ENCODE measurements at places on chromosomes 5 and 9. TPM values are rescaled to one million over a fixed set of nuclear protein-coding genes. Genes with fewer than 3 reads are reported as not detected.

ENTPD8 gene
- total RNA-seq = not detected

TSSK1B gene
- not detected for total RNA-seq

CBY3 gene
- 0.55 TPM for total RNA-seq

SH3GL2 gene
- not detected for total RNA-seq

FBXL7 gene
- not detected for total RNA-seq

GRM6 gene
- not detected for total RNA-seq

SPINK13 gene
- total RNA-seq = not detected

SPINK5 gene
- total RNA-seq = not detected

CKMT2 gene
- not detected for total RNA-seq

PDLIM4 gene
- total RNA-seq = 1.4 TPM

HMCN2 gene
- total RNA-seq = not detected

NPR3 gene
- total RNA-seq = not detected

SPATA9 gene
- not detected for total RNA-seq

KCNMB1 gene
- not detected for total RNA-seq

GRIN3A gene
- not detected for total RNA-seq

ENTPD2 gene
- not detected for total RNA-seq

WNT8A gene
- total RNA-seq = not detected

PCDHGA12 gene
- total RNA-seq = 0.10 TPM

OTULINL gene
- 16.5 TPM for total RNA-seq

CNTFR gene
- total RNA-seq = not detected

IL9 gene
- total RNA-seq = 9.6 TPM

CDH18 gene
- not detected for total RNA-seq

NXNL2 gene
- not detected for total RNA-seq

ISCA1 gene
- total RNA-seq = 36.3 TPM

LCN12 gene
- total RNA-seq = 0.73 TPM

CHSY3 gene
- total RNA-seq = not detected

GPR150 gene
- total RNA-seq = 0.44 TPM

IL33 gene
- not detected for total RNA-seq

NR2F1 gene
- total RNA-seq = not detected

ECPAS gene
- 88.8 TPM for total RNA-seq

OR2K2 gene
- total RNA-seq = not detected

C8G gene
- not detected for total RNA-seq

CENPK gene
- 85.7 TPM for total RNA-seq

TRIM36 gene
- total RNA-seq = 0.40 TPM

PCDHB2 gene
- not detected for total RNA-seq

TLR4 gene
- not detected for total RNA-seq

GHR gene
- not detected for total RNA-seq

SLC34A3 gene
- total RNA-seq = not detected

FOXD1 gene
- total RNA-seq = 0.34 TPM

CDC23 gene
- total RNA-seq = 48.0 TPM

MORN5 gene
- total RNA-seq = not detected

ERAP2 gene
- 37.8 TPM for total RNA-seq

SPINK4 gene
- not detected for total RNA-seq

LHX3 gene
- total RNA-seq = not detected
